ENCODE measurements at places on chromosomes 12 and 14.

- DNase-seq: no peak
These were observed 78.8 kb downstream of the RPS6KA5 start for GRCh38 chr14:90981636-90982035.

GRCh38 chr12:10235761-10236631 lies 23.3 kb downstream of the GABARAPL1 start:
- DNase-seq: peak; percentile 48

DNA sequence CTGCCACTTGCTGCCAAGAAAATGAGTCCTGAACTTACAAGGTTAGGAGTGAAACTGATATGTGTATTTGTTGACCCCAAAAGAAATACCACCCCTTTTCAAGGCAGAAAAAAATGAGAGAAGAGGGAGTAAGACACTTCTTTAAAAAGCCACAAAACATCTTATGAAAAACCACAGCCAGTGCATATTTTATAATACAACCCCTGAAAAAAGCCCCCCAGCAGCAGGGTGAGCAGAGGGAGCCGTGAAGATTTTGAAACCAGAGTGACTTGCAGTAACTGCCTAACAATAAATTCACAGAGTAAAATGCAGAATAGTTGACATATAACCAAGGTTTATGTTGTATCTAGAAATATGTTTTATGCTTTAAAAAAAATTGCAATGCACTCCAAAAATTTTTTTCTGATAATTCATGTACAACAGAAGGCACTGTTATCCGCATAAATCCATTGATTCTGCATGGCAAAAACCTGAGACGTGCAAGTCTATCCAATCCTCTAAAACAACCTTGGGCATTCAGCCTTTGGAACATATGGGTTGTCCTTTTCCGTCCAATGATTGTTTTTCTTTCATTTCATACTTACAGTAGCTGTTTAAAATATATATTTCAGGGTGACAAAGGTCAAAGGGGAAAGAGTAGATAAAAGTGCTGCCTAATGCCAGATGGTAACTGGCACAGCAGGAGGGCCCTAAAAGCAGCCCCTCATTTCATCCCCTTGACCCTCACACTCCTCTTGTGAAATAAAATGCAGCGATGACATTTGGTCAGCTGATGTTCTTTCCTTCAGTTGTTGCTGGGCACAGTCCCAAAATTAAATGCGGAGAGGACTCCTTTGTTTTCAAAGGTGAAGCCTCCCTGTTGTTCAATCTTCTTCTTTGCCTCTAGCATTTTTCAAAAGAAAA lies 65.3 kb downstream of the IPO8 start:
- no peak for DNase-seq

DNA sequence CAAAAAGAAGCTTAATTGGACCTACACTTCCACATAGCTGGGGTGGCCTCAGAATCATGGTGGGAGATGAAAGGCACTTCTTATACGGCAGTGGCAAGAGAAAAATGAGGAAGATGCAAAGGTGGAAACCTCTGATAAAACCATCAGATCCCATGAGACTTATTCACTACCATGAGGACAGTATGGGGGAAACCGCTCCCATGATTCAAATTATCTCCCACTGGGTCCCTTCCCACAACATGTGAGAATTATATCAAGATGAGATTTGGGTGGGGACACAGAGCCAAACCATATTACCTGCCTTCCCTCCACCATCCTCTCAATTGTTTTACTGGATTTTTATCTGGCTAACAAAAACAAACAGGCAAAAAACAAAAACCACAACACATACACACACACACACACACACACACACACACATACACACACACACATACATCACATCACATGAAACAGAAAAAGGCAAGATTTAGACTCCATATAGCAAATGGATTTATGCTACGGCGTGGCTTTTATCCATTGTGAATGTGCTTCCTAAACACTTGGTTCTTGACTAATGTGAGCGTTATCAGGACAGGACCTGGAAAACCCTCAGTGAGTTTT lies 66.7 kb downstream of the ZFP36L1 start:
- DNase-seq: no peak

GRCh38 chr14:67620217-67620785 lies 581 bp downstream of the ARG2 start:
- no peak for DNase-seq

GRCh38 chr12:31783996-31784645 lies 55.3 kb upstream of the AMN1 start:
- DNase-seq: no peak

GRCh38 chr12:19217446-19217845 lies 87.9 kb downstream of the PLEKHA5 start:
- no peak for DNase-seq

DNA sequence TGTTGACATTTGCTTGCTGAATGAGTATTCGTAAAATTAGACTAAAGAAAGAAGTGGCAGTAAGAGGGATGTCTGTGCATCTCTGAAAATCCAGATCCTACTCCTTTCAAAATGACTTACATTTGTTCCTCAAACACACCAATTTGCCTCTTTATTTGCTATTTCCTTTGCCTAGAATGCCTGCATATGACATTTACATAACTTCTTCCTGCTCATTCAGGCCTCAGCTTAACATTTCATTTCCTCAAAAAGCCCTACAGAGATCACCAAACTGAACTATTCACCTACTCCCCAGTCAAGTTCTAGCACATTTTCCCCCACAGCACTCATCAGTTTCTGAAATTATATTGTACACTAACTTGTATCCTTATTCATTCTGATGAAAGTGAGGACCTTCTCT lies 907.2 kb downstream of the LRFN5 start:
- no peak for DNase-seq

DNA sequence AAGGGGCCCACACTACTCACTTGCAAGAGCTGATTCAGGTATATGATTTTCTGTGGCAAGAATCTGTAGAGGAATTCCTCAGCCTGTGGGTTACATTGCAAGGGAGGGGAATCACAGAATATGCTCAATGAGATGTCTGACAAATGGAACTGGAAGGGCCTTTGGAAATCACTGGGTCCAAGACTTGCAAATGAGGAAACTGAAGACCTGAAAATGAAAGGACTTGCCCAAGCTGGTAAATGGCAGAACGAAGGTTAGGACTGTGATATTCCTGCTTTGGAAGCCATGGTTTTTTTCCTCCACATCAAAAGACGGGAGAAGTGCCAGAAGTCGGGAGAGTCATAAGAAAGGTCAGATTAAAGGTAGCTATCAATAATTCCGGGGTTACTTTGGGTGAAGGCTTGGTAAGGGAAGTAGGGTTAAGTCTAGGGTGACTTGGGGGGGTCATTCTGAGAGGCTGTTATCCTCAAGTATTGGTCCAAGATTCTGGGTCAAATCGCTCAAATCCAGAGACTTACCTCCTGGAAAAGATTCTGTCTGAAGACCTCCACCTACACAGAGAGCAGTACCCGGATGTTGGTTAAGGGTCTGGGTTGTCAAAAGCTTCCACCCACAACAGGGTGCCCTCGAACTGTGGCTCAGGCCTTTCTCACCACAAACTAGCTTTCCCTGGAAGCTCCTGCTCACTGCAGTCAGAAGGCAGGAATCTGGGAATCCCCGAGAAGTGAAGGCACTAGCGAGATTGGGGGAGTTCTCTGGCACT lies 539 bp downstream of the PSME2 start:
- DNase-seq: no peak

DNA sequence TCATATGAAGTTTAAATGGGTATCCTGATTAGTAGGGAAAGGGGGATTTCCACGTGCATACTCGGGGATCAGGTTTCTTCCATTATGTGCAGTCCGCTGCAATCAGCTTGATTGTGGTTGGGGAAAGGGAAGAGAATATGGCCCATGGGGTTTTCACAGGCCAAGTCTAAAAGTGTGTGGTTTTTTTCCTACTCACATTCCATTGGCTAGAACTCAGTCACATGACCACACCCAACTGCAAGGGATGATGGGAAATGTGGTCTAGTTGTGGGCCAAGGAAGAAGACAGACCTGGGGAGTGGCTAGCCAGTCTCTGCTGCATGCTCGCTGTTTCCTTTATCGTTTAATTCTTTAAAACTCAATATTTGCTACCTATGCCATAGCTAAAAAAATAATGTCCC lies 105.1 kb downstream of the PRIMA1 start:
- no peak for DNase-seq

- DNase-seq: no peak
These were observed 97.2 kb upstream of the TMEM260 start for GRCh38 chr14:56482310-56482911.

DNA sequence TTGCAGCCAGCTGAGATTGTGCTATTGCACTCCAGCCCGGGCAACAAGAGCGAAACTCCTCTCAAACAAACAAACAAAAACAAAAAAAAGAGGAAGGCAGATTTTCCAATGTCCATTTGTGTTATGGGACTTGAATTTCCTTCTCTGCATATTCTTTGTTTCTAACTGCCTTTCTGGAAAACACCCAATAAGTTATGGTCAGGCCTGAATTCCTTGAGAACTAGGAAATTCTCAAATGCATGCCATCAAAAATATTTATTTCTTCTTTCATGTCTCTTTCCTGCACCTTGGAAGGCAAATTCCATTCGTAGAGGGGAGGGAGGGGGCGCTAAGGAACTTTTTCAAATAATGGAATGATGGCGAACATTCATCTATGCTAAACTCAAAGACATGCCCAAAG lies 117.6 kb upstream of the TMCC3 start:
- DNase-seq: no peak

DNA sequence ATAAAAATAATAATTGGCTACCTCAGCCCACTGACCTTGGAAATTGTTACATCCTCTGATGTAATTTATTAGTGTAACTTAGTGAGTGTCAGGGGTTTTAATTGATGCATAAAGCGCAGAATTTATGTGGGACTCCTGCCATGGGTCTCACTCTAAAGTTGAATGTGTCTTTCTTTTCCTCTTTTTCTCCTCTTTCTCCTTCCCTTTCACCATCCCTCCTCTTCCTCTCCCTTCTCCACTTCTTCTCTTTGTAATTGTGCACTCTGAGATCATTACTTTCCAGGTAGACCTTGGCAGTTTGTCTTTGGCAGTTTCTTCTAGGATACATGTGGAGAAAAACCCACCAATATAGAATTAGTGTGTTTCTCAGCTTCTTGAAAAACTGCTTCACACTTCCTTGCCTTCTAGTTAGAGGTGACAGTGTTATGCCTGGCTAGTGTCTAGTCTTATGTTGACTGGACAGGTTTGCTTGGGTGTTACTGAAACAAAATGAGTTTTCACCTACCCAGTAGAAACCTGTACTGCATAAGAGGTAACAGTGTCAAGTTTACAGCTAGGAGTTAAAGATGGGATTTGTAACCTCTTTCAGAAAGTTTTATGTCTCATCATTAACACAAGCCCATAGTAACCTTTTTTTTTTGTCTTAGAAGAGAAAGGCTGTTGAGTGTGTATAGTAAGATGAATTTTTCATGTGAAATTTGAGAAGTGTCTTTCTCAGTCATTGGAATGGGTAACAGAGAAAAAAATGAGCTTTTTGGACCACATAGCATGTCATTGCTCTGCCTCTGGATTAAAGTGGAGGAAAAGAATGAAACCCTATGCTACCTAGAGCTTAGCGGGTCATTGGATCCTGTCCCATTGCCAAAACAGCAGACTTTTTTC lies 18.6 kb downstream of the PELI2 start:
- no peak for DNase-seq

DNA sequence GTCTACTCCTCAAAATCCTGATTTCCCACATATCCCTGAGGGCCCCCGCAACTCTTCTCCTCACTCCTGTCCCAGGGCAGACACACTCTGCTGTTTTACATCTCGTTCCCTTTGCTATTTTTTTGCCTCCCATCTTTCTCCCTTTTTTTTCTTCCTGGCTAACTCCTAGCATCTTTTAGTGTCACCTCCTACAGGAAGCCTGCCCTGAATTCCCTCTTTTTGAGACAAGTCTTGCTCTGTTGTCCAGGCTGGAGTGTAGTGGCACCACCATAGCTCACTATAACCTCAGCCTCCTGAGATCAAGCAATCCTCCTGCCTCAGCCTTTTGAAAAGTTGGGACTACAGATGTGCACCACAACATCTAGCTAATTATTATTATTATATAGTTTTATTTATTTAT lies 13.3 kb downstream of the MORN3 start:
- no peak for DNase-seq

- no peak for DNase-seq
These were observed 19.1 kb downstream of the TPCN1 start for GRCh38 chr12:113240395-113240794.

- DNase-seq: no peak
These were observed 39.8 kb downstream of the CACNA2D4 start for GRCh38 chr12:1878695-1879094.

- DNase-seq: no peak
These were observed 6.5 kb downstream of the OLR1 start for GRCh38 chr12:10165421-10165820.

GRCh38 chr14:49306152-49306751 lies 279.9 kb downstream of the RPS29 start:
- peak; percentile 5 for DNase-seq

DNA sequence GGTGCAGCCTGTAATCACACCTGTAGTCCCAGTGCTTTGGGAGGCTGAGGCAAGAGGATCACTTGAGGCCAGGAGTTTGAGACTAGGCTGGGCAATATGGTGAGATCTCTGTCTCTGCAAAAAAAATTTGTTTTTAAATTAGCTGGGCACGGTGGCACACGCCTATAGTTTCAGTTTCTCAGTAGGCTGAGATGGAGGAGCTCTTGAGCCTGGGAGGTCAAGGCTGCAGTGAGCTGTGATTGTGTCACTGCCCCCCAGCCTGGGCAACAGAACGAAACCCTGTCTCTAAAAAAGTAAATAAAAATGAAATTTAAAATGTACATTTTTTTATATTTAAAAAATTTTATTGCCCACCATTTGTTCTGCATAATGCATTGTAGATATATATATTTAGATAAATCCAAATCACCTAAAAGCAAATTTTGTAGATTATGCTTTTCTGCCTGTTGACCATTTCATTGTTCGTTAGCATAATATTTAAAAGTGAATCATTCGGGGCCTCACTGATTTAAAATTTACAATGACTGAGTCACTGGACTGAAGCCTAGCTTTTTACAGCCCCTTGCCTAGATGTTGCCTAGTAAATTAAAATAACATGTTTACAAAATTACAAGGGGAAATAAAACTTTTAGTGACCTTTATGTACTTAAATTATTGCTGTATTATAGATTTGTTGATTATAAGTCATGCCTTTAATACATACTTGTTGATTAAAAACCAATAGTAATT lies 87.9 kb downstream of the USP15 start:
- DNase-seq: no peak

DNA sequence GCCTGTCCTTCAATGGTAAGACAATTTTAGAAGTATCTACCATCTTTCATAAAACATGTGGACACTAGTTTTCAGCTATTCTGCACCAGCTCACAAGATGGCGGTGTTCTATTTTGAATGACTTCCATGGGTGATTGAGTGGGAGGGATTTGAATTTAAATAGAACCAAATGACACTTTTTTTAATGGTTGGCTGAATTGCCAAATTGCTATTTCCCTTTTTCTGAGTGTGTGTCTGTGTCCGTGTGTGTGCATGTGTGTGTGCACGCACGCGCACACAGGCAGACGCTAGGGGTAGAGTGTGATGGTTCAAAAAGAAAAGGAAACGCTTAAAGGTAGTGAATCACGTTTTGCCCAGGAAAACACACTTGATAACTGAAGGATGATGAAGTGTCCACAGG lies 362.6 kb downstream of the DAD1 start:
- DNase-seq: peak; percentile 40

GRCh38 chr12:66280561-66280960 lies 21.7 kb upstream of the HELB start:
- DNase-seq: no peak

- no peak for DNase-seq
These were observed 78.0 kb upstream of the TTC7B start for GRCh38 chr14:90894241-90894640.
